ENCODE measurements at places on chromosomes 1 and 21. TPM values are rescaled to one million over a fixed set of nuclear protein-coding genes. Genes with fewer than 3 reads are reported as not detected.

GRCh38 chr1:201050515-201051277 is 27.2 kb upstream of the KIF21B start:
- no peak for DNase-seq

The PADI1 gene
- total RNA-seq: 26.0 TPM

DNA sequence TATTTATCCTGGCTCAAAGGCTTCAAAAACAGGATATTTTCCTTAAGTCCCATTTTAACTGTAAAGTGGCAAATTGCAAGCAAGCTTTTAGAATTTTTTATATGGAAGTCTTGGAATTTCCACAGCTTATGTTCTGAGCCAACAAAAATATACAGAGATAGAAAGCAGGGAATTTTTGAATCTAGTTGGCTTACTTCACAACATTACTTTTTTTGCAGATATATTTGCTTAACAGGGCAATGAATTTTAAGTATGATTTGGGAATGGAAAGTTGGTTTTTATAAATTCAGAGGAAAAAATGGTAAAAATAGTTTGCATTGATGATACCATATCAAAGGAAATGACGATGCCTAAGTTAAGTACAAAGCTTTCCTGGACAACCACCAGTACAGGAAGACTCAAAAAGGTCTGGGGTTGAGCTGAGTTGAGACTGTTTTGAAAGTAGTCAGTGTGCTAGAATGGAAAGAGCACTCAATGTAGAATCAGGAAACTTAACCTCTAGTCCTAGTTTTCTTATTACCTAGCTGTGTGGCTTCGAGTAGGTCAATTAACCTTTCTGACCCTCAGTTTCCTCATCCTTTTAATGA is 11.0 kb upstream of the VCAM1 start:
- no peak for DNase-seq

The PLEKHA6 gene
- total RNA-seq: 16.7 TPM

DNA sequence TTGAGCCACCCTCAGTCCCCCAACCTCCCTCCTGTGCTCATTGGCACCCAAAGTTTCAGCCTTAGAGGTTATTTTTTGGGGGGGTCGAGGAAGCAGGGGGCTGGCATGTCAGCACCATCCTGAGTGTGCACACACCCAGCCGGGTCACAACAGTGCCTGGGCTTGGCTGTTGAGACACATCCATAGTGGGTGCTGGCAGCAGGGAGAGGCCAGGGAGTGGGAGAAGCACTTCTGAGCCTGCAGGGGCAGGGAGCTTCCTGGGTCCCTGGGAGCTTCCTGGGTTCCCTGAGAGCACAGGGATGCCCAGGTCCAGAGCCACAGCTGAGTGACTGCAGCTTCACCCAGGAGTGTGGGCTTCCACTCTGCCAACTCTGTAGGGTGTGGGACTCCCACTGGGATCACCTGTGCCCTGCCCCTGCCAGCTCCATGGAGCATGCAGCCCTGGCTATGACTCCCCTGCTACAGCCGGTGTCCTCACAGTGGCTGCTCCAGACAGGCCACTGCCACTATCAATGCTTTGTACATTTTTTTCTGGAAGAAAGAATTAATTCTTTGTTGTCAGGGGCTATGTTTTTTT is 240.4 kb downstream of the PTGER3 start:
- DNase-seq: no peak

- no peak for DNase-seq
Measured at GRCh38 chr1:62420214-62420613, 16.6 kb upstream of the USP1 start.

- no peak for DNase-seq
Measured at GRCh38 chr1:116900471-116901365, 9.0 kb upstream of the PTGFRN start.
